ENCODE measurements at places on chromosomes 3 and 15.
A peak's percentile ranks its signal among the peaks of the same experiment; 100 is the strongest.

DNA sequence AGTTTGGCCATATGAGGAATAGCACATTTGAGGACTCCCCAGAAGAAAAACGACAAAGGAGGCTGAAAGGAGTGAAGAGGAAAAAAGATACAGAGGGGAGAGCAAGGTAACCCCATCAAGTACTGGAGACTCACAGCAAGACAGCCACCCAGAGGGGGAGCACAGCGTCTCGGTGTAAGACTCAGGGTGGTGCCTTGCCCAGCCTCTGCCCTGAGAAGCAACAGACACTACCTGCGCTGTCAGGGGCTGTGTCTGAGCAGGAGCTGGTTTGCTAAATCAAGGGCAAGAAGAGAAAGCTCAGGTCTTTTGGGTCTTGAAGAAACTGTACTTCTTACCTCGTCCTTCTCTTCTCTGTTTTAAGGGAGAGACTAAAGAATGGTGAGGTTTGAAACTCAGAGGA is 27.9 kb downstream of the FBXO45 start:
- peak; percentile 39 for DNase-seq

DNA sequence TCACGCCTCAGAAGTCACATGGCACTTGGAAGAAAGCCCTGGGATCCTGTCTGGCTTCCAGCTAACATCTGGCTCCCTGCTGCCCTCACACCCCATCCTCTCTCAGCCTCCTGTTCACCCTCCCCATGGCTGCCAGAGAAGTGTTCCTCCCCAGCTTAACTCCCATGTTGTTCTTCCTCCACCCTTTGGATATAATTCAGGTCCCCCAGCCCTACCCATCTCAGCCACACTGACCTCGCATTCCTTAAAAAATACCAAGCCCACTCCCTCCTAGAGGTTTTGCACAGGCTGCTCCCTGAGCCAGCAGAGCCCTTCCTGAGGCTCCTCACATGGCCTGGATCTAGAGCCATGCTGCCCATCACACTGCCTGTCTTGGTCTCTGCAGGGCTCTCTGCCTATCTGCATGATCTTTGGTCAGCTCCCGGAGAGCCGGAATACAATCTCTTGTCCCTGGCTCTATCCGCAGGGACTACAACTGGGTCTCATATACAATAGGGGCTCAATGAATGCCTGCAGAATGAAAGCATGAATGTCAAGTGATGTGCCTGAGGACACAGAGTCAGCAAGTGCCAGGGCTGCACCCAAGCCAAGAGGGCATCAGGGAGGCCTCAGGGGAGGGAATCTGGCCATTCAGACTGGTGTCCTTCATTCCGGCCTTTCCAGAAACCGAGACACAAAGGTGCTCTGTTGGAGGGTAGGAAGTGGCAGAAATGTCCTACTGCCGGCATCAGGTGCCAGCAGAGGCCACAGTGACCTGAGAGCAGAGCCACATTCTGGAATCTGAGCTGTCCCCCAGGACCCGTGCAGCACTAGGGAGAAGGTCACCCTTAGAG is 3.8 kb upstream of the TKT start:
- no peak for DNase-seq

- no peak for DNase-seq
Observed at GRCh38 chr3:149941186-149941585, 29.5 kb downstream of the PFN2 start.

- no peak for DNase-seq
Observed at GRCh38 chr3:14623569-14624051, 28.0 kb upstream of the CCDC174 start.

GRCh38 chr3:23055733-23056376 is 147.3 kb upstream of the UBE2E2 start:
- DNase-seq = no peak

GRCh38 chr3:50221411-50222168 is 14.4 kb upstream of the GNAI2 start:
- DNase-seq = no peak

GRCh38 chr3:53155760-53156159 is 5.2 kb upstream of the PRKCD start:
- DNase-seq = no peak

GRCh38 chr3:126365351-126366277 is 8.4 kb upstream of the KLF15 start:
- no peak for DNase-seq

GRCh38 chr3:52083556-52084087 is 27.3 kb upstream of the DUSP7 start:
- DNase-seq = no peak

DNA sequence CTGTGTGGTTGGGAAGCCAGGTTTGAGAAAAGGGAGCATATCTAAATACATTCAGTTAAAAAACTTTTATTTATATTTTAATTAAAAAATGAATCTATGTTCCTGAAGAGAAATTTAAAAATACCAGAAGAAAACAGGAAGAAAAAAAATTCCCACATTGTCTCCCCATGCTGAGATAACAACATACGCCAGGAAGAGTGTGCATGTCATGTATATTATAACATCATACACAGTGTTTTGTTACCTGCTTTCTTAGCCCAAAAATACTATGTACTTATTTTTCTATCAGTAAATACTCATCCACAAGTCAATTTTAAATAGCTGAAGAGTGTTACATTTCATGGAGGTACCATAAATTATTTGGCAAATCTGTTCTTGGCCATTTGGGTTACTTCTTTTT is 18.5 kb downstream of the USP13 start:
- DNase-seq = no peak

DNA sequence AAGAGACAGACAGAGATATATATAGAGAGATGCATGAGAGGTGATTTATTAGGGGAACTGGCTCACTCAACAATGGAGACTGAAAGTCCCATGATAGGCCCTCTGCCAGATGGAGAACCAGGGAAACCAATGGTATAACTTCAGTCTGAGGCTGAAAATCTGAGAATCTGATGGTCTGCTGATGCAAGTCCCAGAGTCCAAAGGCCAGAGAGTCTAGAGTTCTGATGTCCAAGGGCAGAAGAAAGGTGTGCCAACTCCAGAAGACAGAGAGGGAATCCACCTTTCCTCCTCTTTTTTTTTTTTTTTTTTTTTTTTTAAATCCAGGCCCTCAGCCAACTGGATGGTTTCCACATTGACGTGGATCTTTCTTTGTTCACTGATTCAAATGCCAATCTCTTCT is 197.9 kb upstream of the MEIS2 start:
- DNase-seq = no peak

DNA sequence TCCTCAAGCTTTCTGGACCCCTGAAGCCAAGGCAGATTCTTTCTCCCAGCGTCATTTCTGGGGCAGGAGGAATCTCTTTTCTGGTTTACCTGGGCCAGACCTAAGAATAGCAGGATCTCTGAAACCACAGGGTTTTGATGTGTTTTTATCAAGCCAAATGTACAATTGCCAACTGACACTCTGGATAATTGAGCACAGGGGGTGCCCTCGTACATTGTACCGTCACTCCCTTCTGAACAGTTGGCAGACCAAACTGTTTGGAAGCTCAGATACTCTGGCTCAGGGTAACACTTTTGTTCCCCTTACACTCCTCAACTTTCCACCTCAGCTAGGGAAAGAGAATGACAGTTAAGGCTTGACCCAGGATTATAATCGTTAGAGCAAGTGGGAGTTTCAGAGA is 49.9 kb downstream of the ASTE1 start:
- no peak for DNase-seq

DNA sequence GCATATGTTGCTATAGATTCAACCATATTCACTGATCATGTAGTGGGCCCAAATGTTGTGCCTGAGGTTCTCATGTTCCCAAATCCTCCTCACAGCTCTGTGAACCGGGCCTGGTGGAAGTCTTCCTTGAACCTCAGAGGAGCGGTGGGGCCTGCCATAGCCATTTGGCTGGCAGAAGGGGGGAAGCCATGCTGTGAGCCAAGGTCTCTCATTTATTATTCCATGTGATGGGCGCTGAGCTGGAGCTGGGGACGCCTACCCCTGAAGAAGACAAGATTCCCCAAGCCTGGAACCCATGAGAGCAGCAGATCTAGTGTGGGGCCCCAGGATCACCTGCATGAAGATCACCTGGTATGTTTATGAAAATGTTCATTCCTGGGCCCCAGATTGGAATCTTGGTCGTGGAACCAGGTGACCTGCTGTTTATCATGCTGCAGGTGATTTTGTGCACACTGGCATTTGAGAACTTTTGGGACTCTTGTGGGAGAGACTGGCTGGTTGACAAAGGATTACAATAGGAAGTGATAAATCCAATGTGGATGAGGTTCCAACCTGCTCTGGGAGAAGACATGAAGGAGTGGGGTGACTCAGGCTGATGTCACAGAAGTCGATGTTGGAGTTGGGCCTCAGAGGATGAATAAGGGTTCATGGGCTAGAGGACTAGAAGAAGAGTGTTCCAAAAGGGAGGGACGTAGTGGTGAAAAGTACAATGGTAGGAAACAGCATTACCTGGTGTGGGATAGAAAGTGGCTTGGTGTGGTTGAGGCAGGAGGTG is 102.1 kb downstream of the ASB7 start:
- no peak for DNase-seq

- DNase-seq = no peak
Observed at GRCh38 chr3:161347726-161348125, 23.6 kb downstream of the SPTSSB start.

GRCh38 chr3:123290962-123291361 is 89.2 kb downstream of the SEC22A start:
- DNase-seq = no peak

DNA sequence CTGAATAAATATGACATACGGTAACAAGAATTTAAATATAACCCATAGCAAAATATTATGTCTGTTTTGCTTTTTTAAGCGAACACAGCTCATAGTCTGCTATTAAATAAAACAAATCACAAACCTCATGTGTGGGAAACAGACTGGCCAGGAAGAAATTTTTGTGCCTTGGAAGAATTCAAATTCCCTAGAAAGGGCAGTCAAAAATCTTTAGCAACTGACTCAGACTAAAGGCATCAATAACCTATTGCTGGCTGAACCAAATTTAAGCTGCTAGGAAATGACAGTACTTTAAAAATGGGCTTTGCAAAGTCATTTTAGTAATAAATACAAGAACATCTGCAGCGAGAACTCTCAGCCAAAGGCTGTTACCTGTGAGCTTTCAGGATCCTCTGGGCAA is 151.4 kb downstream of the PLD1 start:
- no peak for DNase-seq

GRCh38 chr15:73908030-73908821 is 18.0 kb upstream of the LOXL1 start:
- peak; percentile 91 for DNase-seq

GRCh38 chr15:42728560-42728959 is 8.4 kb downstream of the CDAN1 start:
- DNase-seq = no peak

DNA sequence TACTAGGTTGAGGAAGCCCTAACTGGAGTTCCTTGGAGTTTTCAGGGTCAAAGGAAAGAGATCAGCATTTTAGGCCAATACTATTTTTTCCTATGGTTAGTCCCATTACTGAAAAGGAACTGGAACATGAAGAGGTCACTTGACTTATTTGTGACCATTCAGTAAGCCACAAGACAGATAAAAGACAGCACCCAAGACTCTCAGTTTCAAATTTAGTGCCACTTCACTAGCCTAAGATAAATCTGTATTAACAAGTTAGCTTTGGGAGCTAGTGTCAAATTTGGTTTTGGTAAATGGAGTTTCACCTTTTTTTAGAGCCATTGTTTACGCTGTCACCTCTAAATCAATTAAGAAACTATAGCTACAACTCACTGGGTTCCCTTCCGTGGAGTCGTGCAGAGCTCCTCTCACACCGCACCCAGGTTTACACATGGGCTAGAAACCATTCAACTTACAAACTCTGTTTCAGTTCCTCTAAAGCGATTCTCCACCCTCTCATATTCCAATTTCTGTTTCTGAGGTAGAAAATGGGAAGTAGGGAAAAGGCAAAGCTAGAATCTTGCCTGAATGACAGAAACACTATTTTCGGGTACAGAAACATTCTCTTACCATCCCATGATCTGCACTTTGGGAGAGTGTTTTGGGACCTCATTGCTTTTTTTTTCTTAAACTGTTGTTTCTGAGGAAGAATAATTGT is 14.4 kb downstream of the CCDC32 start:
- DNase-seq = peak; percentile 47

GRCh38 chr3:78941587-78941986 is 826.2 kb downstream of the ROBO1 start:
- no peak for DNase-seq

DNA sequence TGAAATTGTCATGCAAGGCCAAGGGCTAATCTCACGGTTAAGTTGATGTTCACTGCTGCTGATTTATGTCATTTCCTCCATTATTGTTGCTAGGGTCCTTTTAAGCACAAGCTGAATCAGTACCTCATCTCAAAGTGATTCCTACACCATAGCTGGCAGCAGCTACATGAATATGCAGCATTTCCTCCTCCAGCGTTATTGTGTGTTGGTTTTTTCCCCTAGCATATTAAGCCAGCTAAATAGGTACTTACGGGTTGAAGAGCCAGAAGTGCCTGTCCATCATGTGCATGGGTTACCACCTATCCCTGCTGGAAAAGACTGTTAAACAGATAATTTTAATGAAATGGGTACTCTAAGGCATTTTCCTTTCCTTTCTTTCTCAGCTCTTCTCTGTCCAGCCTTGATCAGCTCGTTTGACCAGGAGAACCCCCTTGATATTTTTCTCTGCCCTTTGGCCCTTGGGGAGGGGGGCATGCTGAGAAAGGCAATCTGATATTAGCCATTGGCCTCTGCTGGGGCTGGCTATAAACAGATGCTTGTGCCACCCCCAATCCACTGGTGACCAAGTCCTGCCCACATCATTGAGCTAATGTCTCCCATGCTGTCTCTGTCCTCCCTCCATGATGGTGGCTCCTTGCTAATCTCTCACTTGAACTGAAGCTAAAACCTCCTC is 115.6 kb upstream of the PLXNA1 start:
- no peak for DNase-seq

DNA sequence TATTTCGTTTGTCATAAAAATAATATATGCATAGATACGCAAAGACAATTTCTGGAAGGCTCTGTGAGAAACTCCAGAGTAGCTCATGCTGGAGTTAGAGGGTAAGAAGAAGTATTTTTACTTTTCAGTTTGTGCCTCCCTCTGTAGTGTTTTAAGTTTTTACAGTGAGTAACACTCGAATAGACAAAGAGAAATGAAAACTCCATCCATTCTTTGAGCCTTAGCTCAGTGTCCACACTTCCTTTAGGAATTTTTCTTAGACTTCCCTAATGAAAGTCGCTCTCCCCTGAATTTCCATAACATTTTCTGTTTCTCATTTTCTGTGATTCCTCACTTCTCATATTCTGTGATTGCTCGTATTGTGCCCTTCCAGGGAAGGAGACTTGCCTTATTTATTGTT is 2.1 kb downstream of the BLOC1S6 start:
- no peak for DNase-seq

DNA sequence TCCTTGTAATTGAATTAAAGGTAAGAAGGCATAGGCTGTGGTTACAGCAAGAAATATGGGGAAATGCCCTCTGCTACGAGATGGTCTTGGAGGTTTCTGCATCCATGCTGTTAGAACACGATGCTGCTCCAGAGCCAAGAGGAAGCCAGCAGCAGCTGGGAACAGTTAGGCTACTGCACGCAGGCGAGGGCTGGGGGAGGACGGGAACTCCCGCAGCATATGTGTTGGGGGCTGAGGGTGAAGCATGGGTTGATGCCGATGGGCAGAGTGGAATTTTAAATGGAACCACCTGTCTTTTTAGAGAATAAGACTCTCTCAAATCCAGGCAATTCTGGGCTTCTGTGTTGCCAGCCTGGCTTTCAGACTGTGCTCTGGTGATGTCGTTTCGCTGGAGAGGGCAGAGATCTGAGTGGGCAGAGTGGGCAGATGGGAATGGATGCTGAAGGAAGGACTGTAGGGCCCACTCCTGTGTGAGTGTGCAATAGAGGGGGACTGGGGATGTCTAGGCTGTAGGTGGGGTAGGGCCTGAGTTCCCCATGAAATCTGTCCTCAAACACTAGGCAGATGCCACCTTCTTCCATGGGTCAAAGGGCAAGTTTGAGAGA is 417.0 kb upstream of the TPM1 start:
- DNase-seq = no peak
